ENCODE measurements at places on chromosomes 6 and 20. TPM values are rescaled to one million over a fixed set of nuclear protein-coding genes. Genes with fewer than 3 reads are reported as not detected.

Gene NRN1
- polyA plus RNA-seq: 4.0 TPM

DNA sequence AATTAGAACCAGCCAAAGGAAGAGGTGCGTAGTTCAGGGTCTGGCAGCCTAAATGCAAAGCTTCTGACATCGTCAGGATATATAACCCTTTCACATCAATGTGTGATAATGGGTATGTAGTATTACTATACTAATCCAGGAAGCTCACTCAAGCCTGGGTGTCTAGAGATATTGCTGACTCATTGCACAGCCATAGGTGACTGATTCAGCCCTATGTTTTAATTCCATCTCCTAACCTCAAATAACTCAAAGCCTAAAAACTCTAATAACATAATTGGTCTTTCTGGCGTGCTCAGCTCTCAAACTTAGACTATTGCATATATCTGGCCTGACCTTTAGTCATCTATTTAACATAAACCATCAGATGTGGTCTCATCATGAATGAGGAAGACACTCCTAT, 658.4 kb downstream of the TBC1D32 start:
- no peak for DNase-seq

DNA sequence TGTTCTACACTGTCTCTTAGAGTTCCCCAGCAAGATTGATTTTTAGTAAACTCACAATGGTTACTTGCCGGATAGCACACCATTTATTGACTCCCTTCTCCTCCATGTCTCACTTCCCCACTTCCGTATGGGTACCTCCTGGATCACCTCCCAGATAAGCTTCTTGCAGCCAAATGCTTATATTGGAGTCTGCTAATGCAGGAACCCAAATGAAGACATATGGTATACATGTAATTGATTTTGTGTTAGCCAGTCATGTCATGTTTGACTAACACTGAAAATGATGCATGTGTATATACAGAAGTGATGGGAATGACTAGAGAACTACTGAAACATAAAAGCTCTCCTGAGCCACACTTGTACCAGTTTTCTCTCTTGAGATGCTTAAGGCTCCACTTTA, 46.1 kb upstream of the TMX4 start:
- no peak for DNase-seq

DNA sequence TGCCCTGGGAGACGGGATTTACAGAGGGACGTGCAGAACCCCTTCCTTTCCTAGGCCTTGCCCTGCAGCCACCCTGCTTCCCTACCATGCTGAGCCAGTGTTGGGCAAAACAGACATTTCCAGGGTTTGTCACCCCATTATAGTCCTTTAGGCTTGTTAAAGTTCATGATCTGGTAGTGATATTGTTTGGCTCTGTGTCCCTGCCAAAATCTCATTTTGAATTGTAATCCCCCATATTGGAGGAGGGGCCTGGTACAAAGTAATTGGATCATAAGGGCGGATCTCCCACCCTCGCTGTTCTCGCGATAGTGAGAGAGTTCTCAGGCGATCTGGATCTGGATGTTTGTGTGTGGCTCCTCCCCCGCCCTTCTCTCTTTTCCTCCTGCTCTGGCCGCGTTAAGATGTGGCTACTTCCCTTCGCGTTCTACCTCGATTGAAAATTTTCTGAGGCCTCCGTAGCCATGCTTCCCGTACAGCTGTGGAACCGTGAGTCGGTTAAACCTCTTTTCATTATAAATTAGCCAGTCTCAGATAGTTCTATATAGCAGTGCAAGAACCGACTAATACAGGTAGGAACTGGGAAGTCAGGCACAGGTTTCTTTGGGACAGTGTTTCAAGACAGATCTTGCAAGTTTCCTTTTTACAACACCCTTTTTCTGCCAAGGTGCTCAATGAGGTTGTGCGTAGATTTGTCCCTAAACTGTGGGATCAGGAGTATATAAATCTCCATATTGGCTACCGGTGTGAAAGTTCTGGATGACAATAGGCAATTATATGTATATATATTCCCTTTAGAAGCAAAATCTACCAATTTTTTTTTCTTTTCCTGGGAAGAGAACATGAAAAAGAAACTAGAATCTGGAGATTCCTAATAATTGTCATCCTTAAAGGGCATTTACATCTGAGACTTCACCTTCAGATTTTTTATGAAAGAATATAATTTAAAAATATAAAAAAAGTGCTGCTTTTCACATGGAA, 152.1 kb downstream of the SAMD5 start:
- no peak for DNase-seq

- DNase-seq: no peak
Measured at GRCh38 chr6:71040841-71041240, 84.0 kb upstream of the B3GAT2 start.

Gene WFDC10B
- polyA plus RNA-seq: not detected

- DNase-seq: no peak
Measured at GRCh38 chr20:6767126-6767535, 355 bp upstream of the BMP2 start.
